Activated CD4-positive, alpha-beta T cell treated with anti-CD3 and anti-CD28 coated beads for 4 hours (primary cell): ENCODE measurements at places on chromosomes 4 and X.

GRCh38 chrX:39049975-39050374 lies 248.7 kb downstream of the MID1IP1 start:
- no peak for DNase-seq

DNA sequence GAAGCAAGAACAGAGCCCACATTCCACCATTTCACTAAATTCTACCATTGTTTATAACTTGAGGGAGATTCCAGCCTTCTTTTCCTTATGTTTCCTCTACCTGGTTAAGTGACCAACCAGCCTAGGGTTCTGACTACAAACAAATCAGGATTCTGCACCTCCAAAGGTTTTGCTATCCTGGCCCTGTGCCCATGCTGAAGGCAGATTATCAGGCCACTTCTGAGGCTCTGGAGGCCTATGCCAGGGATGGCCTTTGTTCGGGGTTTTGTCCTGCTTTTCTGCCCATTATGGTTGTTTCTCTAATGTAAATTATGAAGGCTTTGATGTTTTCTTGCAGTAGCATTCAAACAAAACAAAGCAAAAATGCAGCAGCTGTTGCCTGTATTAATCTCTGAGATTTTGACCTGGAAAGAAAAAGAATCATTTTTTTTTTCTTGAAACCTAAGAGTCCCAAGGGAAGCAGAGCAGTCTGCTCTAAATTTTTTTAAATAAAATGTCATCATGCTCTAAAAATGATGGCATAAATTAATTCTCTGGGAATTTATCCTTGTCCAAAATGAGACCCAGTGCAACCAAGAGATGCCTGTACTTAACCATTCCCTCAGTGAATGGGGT lies 55.6 kb downstream of the RNF150 start:
- no peak for DNase-seq

DNA sequence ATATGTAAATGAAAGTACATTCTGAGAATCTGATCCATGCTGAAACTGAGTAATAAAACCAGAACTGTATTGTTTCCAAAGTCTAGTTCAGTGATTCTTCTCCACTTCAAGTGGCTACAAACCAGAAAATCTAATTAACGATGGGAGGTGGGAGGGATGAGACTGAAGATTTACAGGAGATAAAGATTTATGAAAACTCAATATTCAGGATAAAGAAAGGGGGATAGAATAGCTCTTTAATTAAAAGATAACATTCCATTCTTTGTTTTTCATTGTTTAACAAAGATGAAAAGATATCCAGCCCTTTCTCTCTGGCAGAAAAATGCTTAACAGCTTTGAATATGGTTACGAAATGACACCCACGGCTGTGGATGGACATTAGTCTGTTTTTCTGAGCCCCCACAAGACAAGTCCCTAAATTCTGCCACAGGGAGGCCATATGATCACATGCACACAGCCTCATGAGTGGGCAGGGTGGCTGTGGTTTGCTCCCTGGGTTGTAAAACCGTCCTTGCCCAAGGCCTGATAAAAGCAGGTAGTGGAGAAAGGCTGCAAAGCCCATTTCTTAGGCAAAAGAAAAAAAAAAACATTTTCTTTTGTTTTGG lies 36.4 kb downstream of the TMEM150C start:
- no peak for DNase-seq

DNA sequence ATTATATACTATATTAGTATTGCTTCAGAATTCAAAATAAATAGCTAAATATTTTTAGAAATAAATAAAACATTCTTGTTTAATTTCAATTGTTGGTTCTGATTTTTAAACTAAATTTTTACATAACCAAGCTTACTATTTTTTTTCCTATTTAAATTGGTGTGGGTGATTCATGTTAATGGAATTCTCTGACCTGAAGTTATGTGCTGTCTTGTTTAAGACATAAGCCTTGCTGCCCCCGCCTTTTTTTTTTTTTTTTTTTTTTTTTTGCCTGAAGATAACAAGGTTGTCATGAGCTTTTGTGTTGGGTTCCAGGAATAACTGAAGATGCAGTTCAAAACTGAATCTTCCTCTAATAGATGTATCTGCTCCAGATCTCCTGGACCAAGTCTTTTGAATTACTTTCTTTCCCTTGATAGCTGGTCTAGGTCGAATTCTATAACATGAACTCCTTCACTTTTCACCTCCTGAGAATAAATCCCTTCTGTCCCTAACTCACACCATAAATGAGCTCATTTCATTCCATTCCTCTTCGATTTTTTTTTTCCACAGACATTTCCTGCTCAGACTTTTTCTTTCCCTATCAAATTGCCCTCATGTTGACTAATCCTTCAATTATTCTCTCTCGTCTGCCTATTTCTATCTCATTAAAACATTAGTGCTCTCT lies 261.5 kb upstream of the FTHL17 start:
- DNase-seq = no peak

DNA sequence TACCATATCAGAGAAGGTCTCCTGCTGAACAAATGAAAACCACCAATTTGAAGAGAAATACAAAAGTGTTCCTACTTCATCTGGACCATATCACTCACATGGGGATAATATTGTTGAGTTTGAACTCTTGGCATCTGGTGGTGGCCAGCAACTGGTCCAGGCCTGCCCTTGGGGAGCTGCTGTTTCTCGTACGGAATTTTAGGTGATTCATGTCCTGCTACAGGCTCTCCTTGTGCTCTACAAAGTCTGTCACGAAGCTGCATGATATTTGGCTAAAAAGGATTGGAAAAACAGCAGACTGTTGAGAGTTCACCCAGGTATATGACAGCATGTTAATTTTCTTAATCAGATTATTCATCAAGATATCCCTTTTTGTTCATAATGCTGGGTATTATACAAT lies 42.2 kb downstream of the SEC31A start:
- no peak for DNase-seq

- no peak for DNase-seq
Observed at GRCh38 chrX:17495052-17495451, 120.1 kb downstream of the NHS start.

DNA sequence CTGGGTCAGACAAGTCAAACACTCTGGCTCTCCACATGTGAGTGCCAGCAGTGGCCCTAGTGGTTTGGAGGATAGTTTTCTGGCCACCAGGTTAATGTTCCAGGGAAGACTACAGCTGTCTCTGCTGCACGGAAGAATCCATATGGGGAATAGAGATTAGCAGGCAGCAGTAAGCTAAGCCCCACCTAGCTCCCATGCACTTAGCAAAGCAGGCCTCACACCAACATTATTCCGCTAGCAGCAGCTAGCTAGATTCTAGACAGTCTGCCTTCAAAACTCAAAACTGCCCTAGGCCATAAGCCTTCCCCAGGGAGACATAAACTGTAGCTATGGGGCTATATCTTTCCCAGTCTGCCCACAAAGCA lies 203.4 kb downstream of the CHIC1 start:
- DNase-seq = no peak

- DNase-seq = no peak
Observed at GRCh38 chr4:76585897-76586360, 150.9 kb downstream of the SHROOM3 start.

- no peak for DNase-seq
Observed at GRCh38 chr4:82893942-82894341, 3.0 kb upstream of the SEC31A start.

DNA sequence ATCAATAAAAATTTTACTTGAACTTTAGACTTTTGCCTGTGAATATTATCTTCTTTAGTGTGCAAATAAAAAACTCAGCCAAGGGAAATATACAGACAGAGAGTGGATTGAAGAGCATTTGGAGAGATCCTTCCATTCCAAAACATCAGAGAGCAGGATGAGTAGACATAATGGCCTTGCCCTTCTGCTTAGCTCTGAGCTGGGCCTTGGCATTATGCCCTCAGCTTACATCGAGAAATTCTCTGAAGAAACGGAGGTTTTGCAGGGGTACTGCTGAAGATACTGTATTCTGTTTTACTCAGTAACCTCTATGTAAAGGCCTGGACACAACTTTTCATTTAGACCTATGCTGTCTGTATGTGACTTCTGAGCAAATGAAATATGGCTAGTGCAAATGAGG lies 317.4 kb downstream of the STIM2 start:
- DNase-seq = no peak

GRCh38 chr4:66688674-66689073 lies 856.6 kb downstream of the CENPC start:
- no peak for DNase-seq

DNA sequence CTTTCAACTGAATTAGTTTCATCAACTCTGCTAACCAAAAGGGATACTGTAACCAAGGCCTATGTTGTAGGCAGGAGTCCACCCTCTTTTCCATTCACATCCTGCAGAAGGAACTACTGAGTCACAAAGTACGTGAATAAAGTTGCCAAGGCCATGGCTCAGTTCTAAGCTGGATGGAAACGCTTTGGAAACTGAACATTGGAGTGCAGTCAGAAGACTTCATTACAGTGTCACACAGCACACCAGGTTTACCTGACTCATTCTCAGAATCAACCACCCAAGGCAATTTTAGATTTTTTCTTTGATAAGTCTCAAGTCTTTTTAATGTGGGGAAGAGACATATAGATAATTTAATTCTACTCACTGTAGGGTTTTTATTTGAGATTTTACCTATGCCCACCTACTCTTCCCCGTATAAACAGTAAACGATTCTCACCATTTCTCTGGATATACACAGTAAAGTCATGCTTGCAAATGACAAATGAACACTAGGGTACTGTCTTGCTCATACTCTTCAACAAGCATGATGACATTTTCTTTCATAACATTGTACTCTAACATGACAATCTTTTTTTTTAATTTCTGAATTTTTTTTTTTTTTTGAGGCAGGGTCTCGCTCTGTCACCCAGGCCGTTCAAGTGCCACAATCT lies 58.9 kb upstream of the RBM47 start:
- no peak for DNase-seq

DNA sequence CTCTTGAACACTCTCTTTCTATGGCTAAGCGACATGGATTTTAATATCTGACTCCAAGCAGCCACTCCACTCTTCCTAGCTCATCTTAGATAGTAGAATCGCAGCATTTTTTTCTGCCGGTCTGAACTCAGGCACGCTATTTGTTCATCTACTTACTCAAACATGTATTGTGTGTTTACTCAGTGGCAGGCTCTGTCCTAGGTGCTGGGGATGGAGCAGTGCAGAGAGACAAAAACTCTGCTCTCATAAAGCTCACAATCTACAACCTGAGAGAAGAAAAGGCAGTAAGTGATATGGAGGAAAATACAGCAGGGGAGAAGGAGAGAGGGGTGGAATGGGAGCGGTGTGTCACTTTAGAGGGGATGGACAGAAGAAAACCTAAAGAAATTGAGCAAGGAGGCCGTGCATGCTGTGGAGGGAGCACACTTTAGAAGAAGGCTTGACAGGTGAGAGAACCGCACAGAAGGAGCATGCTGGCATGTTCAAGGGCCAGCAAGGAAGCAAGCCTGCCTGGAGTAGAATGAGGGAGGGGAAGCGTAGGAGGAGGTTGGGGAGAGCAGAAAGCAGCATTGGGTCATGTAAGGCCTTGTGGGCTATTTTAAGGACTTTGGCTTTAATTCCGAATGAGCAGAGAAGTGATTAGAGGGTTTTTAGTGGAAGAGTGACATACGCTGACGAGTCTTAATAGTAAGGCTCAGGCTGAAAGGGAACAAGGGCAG lies 132.0 kb downstream of the ANK2 start:
- DNase-seq = no peak

DNA sequence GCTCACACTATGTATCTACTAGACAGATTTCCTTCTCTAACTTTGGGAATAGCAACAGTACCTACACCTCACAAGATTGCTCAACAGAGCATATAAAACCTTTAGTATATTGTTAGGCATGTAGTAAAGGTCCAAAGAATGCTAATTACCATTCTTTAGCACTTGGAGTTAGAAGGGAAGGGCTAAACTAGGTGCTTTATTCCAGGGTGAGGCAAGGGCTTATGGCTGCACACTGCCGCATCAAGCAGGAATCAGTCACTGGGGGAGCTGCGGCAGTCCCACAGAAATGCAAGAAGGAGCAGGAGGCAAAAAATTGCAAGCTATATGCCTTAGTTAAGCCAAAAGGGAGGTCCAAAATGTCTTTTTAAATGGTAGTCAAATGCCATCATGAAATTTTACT lies 162.7 kb downstream of the PPP3CA start:
- DNase-seq = no peak
